DMS79 (cell line): ENCODE measurements at places on chromosomes 4 and X.

- DNase-seq = no peak
Measured at GRCh38 chr4:70746179-70746839, 24.5 kb downstream of the RUFY3 start.

GRCh38 chr4:111955001-111955400 lies 190.3 kb upstream of the FAM241A start:
- DNase-seq = no peak

DNA sequence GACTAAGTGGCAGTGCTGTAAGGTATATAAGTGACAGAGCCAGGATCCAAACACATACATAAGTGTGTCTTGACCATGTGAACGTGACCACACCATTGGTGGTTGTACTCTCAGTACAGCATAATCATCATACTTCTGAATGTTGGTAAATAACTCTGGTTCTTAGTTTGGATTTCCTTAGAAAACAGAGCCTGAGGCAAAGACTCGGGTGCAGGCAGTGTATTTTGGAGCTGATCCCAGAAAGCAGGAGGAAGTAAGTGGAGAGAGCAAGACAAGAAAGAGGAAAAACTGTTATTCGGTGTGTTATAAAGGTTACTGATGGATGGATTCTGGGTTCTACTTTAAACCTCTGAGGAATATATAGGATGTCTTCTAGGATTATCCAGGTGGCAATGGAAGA lies 127.9 kb downstream of the SLC39A8 start:
- no peak for DNase-seq

- no peak for DNase-seq
Measured at GRCh38 chrX:9558615-9559014, 93.8 kb downstream of the TBL1X start.

GRCh38 chrX:53732797-53733196 lies 46.3 kb upstream of the HUWE1 start:
- no peak for DNase-seq

DNA sequence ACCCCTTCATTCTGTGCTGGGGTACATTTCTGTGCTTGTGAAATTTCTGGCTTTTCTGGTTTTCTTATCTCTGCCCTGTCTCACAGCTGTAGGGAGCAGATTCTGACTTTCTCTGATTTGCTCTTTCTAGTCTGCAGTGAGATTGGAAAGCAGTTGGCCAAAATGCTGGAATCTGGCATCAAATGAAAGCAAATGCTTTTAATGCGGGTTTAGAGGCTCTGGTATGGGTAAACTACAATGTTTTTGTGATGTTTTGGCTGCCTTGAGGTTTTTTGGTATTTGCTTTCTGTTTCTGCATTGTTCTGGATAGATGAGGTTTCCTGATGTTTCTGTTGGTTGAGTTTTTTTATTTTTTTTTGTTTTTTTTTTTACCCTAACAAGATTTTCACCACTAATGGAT lies 23.8 kb downstream of the SMIM20 start:
- no peak for DNase-seq
